Stimulated activated CD8-positive, alpha-beta memory T cell treated with anti-CD3 and anti-CD28 coated beads, Interleukin-4, amount 100 ng/mL, for 1 hour (primary cell): ENCODE measurements at places on chromosomes 11 and 22.
A peak's percentile ranks its signal among the peaks of the same experiment; 100 is the strongest.

DNA sequence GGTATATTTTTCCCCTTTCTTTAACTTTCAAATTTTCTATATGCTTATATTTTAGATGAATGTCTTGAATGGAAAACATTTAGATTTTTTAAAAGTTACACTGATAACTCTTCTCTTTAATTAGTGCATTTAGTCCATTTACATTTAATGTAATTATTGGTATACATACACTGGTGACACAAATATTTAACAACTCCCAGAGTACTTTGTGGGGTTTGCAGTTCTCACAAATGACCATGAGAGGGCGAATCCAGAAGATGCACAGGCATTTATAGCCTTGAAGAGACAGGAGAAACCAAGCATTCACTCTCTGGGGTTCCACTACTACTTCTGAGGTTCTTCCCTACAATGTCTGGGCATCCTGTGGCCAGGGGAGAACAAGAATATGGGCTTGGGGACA is 125.1 kb downstream of the TIMP3 start:
- no peak for DNase-seq

GRCh38 chr22:28822930-28823551 is 22.7 kb upstream of the XBP1 start:
- no peak for DNase-seq

GRCh38 chr11:124167826-124168231 is 15.3 kb upstream of the OR10D3 start:
- DNase-seq, result no peak

GRCh38 chr11:116732271-116733042 is 40.3 kb downstream of the BUD13 start:
- DNase-seq, result peak; percentile 10

DNA sequence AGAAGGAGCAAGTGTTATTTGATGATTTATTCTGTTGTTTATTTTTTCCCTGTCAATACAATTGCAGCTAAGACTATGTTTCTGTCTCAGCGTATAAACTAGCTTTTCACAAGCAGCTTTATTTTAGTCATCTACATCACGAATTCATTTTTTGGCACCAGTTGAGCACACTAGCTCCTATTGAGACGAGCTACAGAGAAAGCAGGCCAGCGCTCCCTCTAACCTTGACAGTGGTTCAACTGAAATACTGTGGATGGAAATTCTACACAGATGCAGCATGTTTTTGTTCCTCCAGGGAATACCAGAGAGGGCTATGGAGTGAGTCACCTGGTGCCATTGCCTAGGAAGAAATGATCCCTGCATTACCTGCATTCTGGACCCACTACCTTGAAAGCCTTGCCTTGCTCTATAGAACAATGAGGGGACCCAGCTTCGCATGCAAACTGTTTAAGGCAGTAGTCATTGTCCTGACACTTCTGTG is 108.2 kb upstream of the ARHGAP42 start:
- no peak for DNase-seq

GRCh38 chr11:34570584-34570983 is 50.3 kb upstream of the EHF start:
- DNase-seq, result no peak

GRCh38 chr22:25536589-25536988 is 27.9 kb upstream of the GRK3 start:
- no peak for DNase-seq

- DNase-seq, result no peak
Observed at GRCh38 chr11:66595245-66595904, 2.4 kb downstream of the CCS start.

GRCh38 chr11:133982876-133983275 is 26.1 kb upstream of the IGSF9B start:
- DNase-seq, result no peak

DNA sequence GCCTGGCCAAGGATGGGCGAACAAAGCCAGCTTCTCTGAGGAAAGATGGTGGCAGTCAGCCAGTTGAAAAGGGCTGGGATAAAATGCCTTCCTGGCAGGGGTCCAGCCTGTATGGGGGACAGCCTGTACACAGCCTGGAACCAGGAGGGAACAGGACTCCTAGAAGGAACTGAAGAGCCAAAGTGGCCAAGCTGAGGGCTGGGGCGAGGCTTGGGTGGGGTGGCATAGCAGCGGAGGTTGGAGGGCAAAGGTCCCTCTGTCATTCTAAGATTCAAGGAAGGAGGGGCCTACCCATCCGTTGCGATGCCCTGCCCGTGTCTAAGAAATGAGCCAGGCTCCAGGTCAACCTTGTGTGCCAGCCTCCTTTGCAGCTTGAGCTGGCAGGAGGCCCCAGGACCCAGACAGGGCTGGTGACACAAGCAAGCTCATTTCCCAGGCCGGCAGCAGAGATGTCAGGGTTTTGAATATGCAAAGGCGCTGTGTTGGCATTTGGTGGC is 22.6 kb downstream of the FADD start:
- DNase-seq, result no peak

GRCh38 chr11:75527130-75527529 is 1.4 kb upstream of the GDPD5 start:
- DNase-seq, result no peak

- no peak for DNase-seq
Observed at GRCh38 chr22:50339945-50340879, 2.9 kb upstream of the PPP6R2 start.

- DNase-seq, result no peak
Observed at GRCh38 chr11:64859542-64860414, 15.3 kb upstream of the CDC42BPG start.

DNA sequence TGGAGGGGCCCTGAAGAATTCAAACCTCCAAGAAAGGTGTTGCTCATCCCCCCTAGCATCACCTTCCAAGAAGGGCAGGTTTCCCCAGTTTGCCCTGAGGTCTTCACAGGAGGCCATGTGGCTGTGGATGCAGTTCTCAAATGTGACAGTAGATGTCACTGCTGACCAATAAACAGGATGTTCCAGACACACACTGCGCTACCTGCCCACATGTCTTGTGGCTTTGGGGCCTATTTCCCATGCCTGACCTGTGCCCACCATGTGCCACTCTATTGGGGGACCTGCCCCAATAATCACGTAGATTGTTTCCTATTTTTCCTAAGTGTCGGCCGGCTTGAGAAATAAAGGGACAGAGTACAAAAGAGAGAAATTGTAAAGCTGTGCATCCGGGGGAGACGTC is 4.5 kb downstream of the GSTT2 start:
- DNase-seq, result no peak

DNA sequence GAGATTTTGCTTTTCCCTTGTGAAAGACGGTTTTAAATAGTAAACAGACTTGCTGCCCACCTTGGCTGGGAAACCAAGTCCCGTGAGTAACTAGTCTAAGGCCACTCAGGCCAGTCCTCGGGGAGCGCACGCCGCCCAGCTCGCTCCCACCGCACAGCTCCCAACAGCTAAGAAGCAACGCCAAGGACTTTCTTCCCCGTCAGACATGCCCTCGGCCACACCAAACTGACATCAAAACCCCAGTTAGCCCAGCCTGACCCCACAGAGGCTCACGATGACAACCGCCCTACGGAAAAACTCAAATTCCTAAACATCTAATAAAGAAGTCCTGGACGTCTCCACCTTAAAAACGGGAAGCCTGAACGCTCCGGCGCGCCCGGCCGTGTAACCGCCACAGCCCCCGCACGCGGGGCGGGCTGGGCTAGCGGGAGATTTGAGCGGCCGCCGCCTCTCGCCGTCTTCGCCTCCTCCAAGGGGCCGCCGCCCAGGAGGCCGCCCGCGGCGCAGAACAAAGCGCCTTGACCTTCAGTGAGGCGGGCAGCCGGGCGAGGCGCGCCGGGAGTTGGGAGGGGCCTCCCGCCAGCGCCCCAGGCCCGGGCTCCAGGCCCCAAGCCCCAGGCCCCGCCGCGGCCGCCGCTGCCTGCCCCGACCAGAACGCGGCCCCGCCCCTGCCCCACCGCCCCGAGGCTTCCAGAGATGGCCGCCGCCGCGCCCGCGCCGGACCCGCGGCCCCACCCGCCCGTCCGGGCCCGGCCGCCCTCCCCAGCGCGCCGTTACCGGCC is 486 bp downstream of the NAP1L4 start:
- no peak for DNase-seq

DNA sequence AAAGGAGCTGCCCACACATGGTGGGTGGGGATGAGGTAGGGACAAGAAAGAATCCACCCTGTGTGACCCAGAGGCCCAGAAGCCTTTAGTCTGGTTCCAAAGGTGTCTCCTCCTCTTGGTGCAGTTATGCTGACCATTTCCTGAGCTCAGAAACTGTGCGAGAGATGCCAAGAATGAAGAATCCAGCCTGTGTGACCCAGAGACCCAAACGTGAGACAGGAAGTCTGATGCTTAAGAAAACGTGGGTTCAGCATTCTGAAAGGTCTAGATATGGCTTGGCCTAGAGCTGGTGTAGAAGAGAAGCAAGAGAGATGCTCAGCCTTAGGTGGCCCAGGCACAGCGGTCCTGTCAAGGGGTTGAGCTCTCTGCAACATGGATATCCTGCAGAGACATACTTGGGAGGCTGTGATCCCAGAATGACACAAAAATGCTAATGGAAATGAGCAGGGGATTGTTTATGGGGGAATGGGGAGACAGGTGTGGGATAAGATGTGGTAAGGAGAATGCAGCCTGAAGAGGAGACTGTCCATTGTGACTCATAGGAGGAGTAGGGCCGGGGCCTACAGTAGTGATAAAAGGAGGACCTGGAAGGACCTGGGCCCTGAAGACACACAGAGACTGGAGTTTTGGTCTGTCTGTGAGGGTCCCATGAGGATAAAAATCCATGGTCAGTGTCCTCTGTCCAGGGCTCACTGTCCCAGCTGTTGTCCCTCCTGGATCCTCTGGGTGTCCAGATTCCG is 79.0 kb downstream of the ZNF280B start:
- no peak for DNase-seq

- no peak for DNase-seq
Observed at GRCh38 chr11:2212411-2213251, 41.0 kb upstream of the TH start.

- no peak for DNase-seq
Observed at GRCh38 chr11:1931341-1932104, 12.0 kb downstream of the TNNT3 start.

- DNase-seq, result no peak
Observed at GRCh38 chr11:60389279-60389910, 6.9 kb upstream of the MS4A14 start.

DNA sequence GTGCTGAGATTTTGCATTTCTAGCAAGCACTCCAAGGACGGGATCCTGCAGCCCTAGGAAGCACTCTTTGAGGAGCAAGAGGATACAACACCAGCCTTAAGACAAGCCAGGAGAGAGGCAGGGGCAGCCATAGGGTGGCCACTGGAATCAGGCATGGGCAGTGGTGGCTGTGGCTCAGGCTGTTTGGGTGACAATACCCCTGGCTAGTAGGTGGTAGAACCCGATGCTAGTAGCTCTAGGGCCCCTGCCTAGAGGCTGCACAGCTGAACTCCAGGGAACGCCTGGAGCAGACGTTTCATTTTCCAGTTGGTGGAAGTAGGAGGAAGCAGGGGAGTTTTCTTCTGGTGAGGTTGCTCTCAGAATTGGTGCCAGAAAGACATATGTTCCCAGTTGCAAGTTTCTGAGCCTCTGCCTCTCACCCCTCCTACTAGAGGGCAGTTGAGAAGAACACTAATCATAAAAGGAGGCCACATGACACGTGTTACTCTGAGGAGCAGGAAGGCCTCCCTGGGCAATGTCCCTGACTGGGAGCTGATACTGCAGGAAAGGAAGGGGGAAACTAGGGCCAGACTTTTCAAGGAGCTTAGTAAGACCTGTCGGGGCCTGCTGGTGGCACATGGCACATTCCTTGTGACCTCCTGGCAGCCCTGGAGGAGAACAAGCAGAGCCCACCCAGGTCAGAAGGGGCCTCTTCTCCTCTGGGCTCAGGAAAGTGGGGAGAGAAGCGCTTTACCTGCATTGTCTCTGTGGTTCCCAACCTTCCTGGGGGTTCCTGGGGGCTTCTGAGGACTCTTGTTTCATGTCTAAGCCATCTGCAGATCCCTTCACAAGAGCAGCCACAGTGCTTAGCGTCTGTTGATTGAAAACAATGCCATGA is 56.6 kb upstream of the DRD2 start:
- DNase-seq, result no peak

- DNase-seq, result no peak
Observed at GRCh38 chr11:120173019-120173705, 35.2 kb upstream of the TRIM29 start.

GRCh38 chr11:134511255-134511654 is 99.2 kb upstream of the B3GAT1 start:
- no peak for DNase-seq

GRCh38 chr11:58121096-58121495 is 4.2 kb downstream of the OR9I1 start:
- no peak for DNase-seq

GRCh38 chr11:12789596-12790215 is 115.5 kb downstream of the TEAD1 start:
- no peak for DNase-seq

GRCh38 chr11:113629562-113629961 is 76.5 kb downstream of the TMPRSS5 start:
- no peak for DNase-seq

DNA sequence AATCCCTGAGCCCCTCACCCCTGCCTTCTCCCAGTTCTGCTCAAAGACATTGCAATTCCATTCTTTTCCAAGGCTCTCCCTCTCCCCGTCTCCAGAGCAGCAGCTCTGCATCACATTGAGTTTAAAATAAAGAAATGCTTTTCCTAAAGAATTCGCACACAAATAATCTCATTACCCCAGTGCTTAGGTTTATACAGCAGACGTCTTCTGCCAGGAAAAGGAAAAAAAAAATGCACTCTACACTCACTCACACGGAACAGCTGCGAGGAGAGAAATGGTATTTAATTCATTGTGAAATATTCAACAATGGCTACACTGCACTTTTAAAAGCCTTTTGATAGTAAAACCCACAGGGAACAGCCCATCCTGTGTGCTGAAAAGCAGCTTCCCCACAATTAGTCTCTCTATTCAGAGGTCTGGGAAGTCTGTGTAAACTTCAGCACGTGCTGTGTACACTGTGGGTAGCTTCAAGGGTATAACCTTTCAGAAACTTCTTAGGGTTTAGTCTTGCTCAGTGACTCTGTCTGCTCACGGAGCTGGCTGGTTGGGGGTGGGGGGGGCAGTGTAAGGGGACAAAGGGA is 42.8 kb downstream of the ETS1 start:
- DNase-seq, result no peak

GRCh38 chr11:10379426-10379825 is 74.6 kb downstream of the ADM start:
- DNase-seq, result no peak

- DNase-seq, result peak; percentile 64
Observed at GRCh38 chr22:42369250-42370041, 62.8 kb downstream of the NFAM1 start.

GRCh38 chr11:107705027-107705426 is 6.8 kb downstream of the SLN start:
- no peak for DNase-seq

- DNase-seq, result no peak
Observed at GRCh38 chr11:79050786-79051185, 390.0 kb downstream of the TENM4 start.

- DNase-seq, result no peak
Observed at GRCh38 chr22:45006111-45006963, 3.5 kb downstream of the PHF21B start.

- DNase-seq, result no peak
Observed at GRCh38 chr22:27651486-27651885, 150.1 kb downstream of the MN1 start.

- DNase-seq, result no peak
Observed at GRCh38 chr11:63017306-63017974, 1.8 kb upstream of the SLC22A8 start.

GRCh38 chr11:120107692-120108091 is 30.2 kb downstream of the TRIM29 start:
- no peak for DNase-seq

GRCh38 chr11:102583141-102583873 is 41.8 kb downstream of the MMP20 start:
- no peak for DNase-seq

GRCh38 chr11:107996006-107996776 is 12.5 kb upstream of the CUL5 start:
- DNase-seq, result no peak
